ENCODE measurements at places on chromosomes 11 and 22.

- no peak for DNase-seq
These were observed 51.7 kb upstream of the CCDC89 start for GRCh38 chr11:85737738-85738137.

DNA sequence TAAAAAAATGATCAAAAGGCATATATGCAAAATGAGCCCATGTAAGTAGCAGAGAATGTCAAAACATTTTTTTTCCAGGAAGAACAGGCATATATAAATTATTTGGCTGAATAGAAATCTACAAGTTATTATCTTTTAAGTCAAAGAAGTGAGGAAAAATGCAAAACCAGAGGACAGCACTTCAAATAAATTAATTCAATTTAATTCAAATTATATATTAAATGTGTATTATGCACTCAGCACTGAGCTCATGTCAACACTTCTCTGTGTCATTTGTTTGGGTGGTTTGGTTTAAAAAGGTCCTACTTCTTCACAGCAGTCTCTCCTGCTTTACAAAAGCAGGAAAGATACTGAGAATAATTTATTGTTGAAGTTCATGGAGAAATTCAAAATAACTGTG lies 41.9 kb upstream of the PDGFD start:
- no peak for DNase-seq

GRCh38 chr11:34029176-34029575 lies 22.4 kb upstream of the CAPRIN1 start:
- DNase-seq = no peak

DNA sequence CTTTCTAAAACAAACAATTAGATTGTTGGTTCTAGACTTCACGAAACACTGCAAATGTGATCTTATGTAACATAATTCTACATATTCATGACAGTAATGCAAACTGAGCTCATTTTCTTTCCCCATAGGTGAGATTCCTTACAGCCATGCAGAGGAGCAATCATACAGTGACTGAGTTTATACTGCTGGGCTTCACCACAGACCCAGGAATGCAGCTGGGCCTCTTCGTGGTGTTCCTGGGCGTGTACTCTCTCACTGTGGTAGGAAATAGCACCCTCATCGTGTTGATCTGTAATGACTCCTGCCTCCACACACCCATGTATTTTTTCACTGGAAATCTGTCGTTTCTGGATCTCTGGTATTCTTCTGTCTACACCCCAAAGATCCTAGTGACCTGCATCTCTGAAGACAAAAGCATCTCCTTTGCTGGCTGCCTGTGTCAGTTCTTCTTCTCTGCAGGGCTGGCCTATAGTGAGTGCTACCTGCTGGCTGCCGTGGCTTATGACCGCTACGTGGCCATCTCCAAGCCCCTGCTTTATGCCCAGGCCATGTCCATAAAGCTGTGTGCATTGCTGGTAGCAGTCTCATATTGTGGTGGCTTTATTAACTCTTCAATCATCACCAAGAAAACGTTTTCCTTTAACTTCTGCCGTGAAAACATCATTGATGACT lies 1.5 kb downstream of the OR9G1 start:
- DNase-seq = no peak

- no peak for DNase-seq
These were observed 421.8 kb upstream of the ANO3 start for GRCh38 chr11:25910086-25910485.

GRCh38 chr11:34926101-34926830 lies 9.8 kb downstream of the PDHX start:
- DNase-seq = peak; percentile 41

DNA sequence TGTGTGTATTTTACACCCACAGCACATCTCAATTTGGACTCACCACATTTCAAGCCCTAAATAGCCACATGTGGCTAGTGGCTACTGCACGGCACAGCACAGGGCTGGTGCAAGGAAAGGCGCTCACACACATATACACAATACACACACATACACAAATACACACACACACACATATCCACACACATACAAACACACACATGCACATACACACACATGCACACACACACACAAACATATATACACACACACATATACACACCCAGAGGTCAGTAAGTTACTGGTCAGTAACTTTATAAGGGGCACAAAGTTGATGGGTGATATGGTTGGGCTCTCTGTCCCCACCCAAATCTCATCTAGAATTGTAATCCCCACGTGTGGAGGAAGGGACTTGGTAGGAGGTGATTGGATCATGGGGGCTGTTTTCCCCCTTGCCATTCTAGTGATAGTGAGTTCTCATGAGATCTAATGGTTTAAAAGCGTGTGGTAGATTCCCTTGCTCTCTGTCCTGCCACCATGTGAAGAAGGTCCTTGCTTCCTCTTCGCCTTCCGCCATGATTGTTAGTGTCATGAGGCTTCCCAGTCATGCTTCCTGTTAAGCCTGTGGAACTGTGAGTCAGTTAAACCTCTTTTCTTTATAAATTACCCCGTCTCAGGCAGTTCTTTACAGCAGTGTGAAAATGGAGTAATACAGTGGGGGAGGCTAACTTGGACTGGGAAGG lies 37.6 kb upstream of the DKK3 start:
- no peak for DNase-seq

DNA sequence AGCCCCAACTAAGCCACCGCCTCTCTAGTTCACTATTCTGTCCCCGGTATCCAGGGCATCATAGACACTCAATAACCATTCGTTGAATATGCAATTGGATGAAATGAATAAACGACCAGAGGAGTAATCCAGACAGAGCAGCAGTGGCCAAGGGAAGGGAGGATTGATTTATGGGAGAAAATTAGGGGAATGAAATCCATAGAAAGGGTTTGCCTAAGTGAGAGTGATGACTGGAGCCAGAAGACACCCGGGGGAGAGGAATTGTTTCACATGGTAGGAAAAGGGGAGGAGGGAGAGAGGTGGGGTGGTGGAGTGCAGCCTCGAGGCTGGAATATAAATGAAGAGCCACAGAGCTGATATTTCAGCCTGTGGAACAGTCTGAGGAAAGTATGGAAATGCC lies 168.2 kb downstream of the COMMD9 start:
- no peak for DNase-seq

GRCh38 chr11:19294444-19294843 lies 53.7 kb upstream of the E2F8 start:
- DNase-seq = no peak

GRCh38 chr22:47927648-47928210 lies 1165.3 kb downstream of the TBC1D22A start:
- no peak for DNase-seq
